Activated CD8-positive, alpha-beta memory T cell treated with anti-CD3 and anti-CD28 coated beads, Interleukin-2, amount 10 ng/mL, durations not matched to agents 7 days and 5 days (primary cell): ENCODE measurements at places on chromosomes 11 and 22. TPM values are rescaled to one million over a fixed set of nuclear protein-coding genes. Genes with fewer than 3 reads are reported as not detected.

The KCNQ1OT1 gene
- 0.33 TPM for total RNA-seq

- peak; percentile 53 for DNase-seq
- H3K4me3 ChIP-seq, result peak overlapping the region; percentile 62
- no peaks in the 10 kb centered on the region for H3K36me3 ChIP-seq
- no peak overlapping the region for H3K27ac ChIP-seq
- peaks cover 13% of the 10 kb centered on the region for H3K4me1 ChIP-seq
Observed at GRCh38 chr11:47186700-47187695, 764 bp upstream of the PACSIN3 start.

GRCh38 chr11:126465573-126466188 lies 110.2 kb downstream of the ST3GAL4 start:
- no peak overlapping the region for H3K4me3 ChIP-seq
- H3K4me1 ChIP-seq, result peaks cover 20% of the 10 kb centered on the region
- H3K27ac ChIP-seq, result peak overlapping the region; percentile 65
- DNase-seq, result peak; percentile 64

DNA sequence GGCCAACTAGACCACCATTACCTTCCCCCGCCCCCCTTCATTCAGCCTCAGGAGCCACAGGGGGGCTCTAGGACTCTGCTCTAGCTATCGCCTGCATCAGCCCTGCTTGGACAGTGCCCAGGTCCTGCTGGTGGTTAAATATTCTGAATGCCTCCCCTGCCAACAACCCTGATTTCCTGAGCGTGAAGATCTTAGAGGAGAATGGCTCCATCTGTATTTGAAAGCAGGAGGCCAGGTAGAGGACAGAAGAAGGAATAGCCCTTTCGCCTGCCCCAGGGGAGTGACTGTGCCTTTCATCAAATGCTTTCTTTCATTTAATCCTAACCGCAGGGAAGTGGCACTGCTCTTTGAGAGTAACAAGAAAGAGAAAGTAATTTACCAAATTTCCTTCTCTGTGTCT lies 69.2 kb downstream of the ISX start:
- H3K4me3 ChIP-seq, result no peak overlapping the region
- H3K36me3 ChIP-seq, result no peaks in the 10 kb centered on the region
- peaks cover 3% of the 10 kb centered on the region for H3K4me1 ChIP-seq
- DNase-seq, result no peak
- H3K27ac ChIP-seq, result no peak overlapping the region

- H3K36me3 ChIP-seq, result no peaks in the 10 kb centered on the region
- H3K27ac ChIP-seq, result no peak overlapping the region
- no peak for DNase-seq
- H3K4me3 ChIP-seq, result no peak overlapping the region
- peaks cover 19% of the 10 kb centered on the region for H3K27me3 ChIP-seq
Observed at GRCh38 chr11:93849751-93850593, 446 bp downstream of the VSTM5 start.

The PLAAT4 gene
- 128 TPM for total RNA-seq

- no peak overlapping the region for H3K4me3 ChIP-seq
- H3K36me3 ChIP-seq, result no peaks in the 10 kb centered on the region
- no peak for DNase-seq
- H3K27me3 ChIP-seq, result peaks cover 57% of the 10 kb centered on the region
- no peaks in the 10 kb centered on the region for H3K4me1 ChIP-seq
Observed at GRCh38 chr22:38921120-38921519, 36.3 kb upstream of the APOBEC3A start.

The DDI1 gene
- not detected for total RNA-seq

The ABTB2 gene
- 16.8 TPM for total RNA-seq

- peaks cover 16% of the 10 kb centered on the region for H3K27me3 ChIP-seq
- no peaks in the 10 kb centered on the region for H3K36me3 ChIP-seq
- peaks cover 10% of the 10 kb centered on the region for H3K4me1 ChIP-seq
Observed at GRCh38 chr11:5234381-5234834, at the start of gene HBD. Gene HBD (minus strand): TSS chr11:5234483. CDS start chr11:5234433, 50 bp downstream.

DNA sequence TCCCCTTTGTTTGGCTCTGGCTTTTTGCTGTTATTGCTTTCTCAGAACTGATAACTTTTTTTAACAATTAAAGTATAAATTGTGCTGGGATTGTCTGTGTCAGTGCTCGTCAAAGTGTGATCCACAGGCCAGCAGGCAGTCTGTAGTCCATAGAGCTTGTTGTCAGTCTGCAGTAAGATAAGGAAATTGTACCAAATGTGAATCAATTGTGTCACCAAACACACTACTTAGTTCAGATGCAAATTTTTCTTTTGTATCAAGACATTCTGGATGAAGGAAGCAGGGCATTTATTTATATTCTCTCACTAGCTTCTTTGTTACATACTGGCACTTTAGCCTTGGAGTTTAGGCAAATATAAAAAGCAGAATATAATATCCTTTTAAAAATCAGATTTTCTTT lies 121.0 kb downstream of the WNT11 start:
- H3K36me3 ChIP-seq, result peaks cover 2% of the 10 kb centered on the region
- H3K27me3 ChIP-seq, result no peaks in the 10 kb centered on the region
- H3K4me1 ChIP-seq, result no peaks in the 10 kb centered on the region
- no peak for DNase-seq

The CLDN25 gene
- total RNA-seq, result not detected

- H3K4me3 ChIP-seq, result no peak overlapping the region
- no peaks in the 10 kb centered on the region for H3K4me1 ChIP-seq
- DNase-seq, result no peak
Observed at GRCh38 chr11:68396516-68396915, 64.0 kb upstream of the PPP6R3 start.

The TNNI2 gene
- total RNA-seq, result not detected

GRCh38 chr11:79013509-79013908 lies 427.3 kb downstream of the TENM4 start:
- H3K4me1 ChIP-seq, result peaks cover 5% of the 10 kb centered on the region
- H3K27me3 ChIP-seq, result peaks cover 17% of the 10 kb centered on the region
- no peak overlapping the region for H3K27ac ChIP-seq
- H3K4me3 ChIP-seq, result no peak overlapping the region

DNA sequence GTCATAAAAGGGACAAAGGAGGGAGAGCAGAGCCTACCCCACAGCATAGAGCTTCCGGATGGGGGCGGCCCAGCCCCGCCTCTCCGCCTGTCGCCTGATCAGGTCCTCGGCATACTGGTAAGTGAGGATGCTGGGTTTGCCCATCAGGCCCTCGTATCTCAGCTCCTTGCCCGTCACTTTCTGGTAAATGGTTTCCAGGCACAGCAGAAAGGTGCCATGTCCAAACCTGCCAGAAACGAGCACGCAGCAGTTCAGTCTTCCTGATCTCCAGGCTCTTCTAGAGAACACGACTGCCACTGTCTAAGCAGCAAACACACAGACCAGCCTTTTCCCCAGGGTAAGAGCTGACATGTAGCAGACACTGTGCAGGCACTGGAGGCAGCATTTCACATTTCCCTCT lies 17.4 kb upstream of the TMEM121B start:
- no peak for DNase-seq
- no peak overlapping the region for H3K27ac ChIP-seq
- H3K27me3 ChIP-seq, result no peaks in the 10 kb centered on the region
- no peaks in the 10 kb centered on the region for H3K4me1 ChIP-seq

The PGR gene
- total RNA-seq, result not detected

DNA sequence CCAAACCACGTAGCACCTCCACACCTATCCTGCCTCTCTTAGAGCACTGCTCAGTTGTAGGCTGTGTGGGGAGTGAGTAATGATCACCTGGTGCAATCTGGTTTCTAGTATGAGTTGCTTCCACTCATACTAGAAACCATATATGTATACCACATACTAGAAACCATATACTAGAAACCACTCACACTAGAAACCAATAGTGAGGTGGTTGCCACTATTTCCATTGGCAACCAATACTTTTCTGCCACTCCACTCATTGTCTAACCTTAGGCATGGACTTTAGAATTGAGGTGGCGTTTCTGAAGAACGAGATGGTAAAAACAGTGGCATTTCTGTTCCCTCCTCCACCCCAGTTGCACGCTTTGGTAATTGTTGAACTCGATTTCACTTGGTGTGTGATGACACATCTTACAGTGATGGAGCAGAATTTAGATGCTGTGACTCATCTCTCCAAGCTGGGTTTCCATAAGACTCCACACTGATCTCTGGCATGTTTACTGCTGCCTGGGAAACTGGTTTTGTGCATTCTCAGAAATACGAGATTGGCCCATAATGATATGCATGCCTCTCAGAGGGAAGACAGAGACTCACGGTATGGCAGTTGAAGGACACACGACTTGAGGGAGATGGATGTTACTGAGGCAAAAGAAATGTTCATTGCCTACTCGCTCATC lies 82.9 kb downstream of the KIRREL3 start:
- DNase-seq, result peak; percentile 42
- H3K4me1 ChIP-seq, result peaks cover 6% of the 10 kb centered on the region
- H3K4me3 ChIP-seq, result no peak overlapping the region

DNA sequence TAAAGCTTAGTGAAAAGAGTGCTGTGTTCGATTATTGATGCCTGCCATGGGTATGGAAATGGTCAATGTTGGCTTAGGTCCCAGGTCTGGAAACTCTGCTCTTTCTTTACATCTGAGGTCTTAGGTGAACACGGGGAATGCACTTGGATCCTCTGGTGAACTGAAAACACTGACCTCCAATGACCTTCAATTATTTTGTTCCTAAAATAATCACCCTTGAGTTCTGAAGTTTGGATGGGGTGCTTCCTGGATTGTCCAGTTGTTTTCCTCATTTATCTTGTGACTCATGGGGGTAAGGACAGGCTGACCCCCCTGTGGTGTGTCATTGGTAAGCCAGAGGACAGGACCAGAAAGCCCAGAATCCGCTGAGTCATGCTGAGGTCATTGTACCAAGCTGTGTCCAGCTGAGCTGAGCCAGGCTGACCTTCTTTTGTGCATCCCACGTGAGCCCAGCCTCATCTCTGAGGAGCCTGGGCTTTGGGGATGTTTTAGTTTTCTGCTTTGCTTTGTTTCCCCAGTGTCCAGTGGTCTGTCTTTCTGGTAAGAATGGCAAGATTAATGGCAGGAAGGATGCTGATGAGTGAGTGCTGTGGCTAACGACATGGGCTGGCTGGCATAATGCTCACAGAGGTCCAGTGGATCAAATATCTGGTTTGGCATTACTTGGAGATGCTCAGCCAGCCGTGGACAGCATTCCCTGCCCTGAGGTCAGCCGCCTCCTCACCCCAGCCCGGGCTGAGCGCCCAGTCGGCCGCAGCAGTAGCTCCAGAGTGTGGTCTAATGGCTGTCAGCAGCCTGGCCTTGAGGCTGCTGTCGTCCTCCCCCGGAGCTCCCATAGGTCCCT lies 35.6 kb downstream of the AMPD3 start:
- no peak overlapping the region for H3K27ac ChIP-seq
- no peak overlapping the region for H3K4me3 ChIP-seq
- H3K4me1 ChIP-seq, result peaks cover 16% of the 10 kb centered on the region
- no peaks in the 10 kb centered on the region for H3K27me3 ChIP-seq
- DNase-seq, result no peak

- H3K4me3 ChIP-seq, result no peak overlapping the region
- no peak for DNase-seq
- peaks cover 70% of the 10 kb centered on the region for H3K4me1 ChIP-seq
- peak overlapping the region; percentile 2 for H3K27ac ChIP-seq
- H3K27me3 ChIP-seq, result peaks cover 11% of the 10 kb centered on the region
Observed at GRCh38 chr11:93537049-93537448, 6.1 kb downstream of the SMCO4 start.

- H3K4me1 ChIP-seq, result peaks cover 22% of the 10 kb centered on the region
- peaks cover 27% of the 10 kb centered on the region for H3K36me3 ChIP-seq
- no peak for DNase-seq
- H3K27ac ChIP-seq, result peak overlapping the region; percentile 88
- H3K27me3 ChIP-seq, result no peaks in the 10 kb centered on the region
- peak overlapping the region; percentile 84 for H3K4me3 ChIP-seq
Observed at GRCh38 chr22:43995057-43995685, 28.9 kb upstream of the PARVB start.

The OSM gene
- 122 TPM for total RNA-seq

DNA sequence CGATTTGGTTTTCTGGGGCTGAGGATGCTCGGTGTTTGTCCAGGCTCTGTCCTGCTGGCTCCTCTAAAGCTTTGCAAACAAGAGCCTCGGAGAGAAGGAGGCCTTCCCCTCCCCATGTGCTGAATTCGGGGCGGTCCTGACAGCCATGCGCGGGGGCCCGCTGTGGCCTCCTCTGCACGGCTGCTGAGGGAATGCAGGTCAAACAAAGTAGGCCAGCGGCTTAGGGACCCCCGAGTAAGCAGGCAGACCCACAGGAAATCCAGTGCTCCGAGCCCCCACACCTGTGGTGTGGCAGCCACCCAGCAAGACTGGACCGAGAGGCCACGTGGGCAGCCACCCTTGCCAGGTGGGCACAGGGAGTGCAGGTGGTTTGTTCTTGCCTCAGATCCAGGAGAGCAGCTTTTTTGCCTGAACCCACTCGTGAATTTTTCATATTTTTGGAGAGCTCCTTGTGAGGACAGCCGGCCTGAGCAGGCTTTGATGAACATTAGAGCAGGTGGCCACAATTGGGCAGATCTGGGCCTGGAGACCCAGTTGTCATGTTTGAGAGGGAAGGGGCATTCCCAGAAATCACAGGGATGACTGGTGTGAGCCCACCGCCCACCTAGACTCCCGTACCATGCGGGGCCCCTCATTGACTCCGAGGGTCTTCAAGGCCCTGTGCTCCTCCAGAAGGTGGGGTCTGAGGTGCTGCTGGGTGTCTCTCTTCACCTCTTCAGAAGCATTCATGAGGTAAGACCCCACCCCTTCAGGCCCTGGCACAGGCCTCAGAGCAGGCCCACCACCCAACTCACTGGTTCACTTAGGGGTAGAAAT lies 43.0 kb upstream of the KCNQ1OT1 start:
- no peak overlapping the region for H3K4me3 ChIP-seq
- no peaks in the 10 kb centered on the region for H3K27me3 ChIP-seq
- no peak for DNase-seq

The CNIH2 gene
- total RNA-seq, result 1.2 TPM

DNA sequence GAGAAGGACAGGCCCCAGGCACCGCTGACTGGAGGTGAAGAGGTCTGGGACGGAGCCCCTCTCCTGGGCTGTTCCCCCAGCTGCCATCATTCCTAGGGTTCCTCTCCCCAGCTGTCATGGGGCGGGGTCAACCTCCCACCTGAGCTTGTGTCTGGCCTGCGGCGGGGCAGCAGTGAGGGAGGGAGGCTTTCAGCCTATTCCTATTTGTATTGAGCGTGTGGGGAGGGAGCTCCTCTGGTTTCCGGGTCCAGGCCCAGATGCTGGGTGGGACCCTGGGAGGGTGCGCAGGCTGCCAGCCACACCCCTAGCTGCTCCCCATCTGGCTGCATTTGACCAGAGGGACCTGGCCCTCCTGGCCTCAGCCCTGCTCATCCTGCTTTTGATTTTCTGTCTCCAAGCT lies 13.7 kb downstream of the TSPAN4 start:
- no peak overlapping the region for H3K27ac ChIP-seq
- no peak for DNase-seq
- no peaks in the 10 kb centered on the region for H3K36me3 ChIP-seq
- H3K4me3 ChIP-seq, result no peak overlapping the region
- H3K4me1 ChIP-seq, result no peaks in the 10 kb centered on the region

- no peaks in the 10 kb centered on the region for H3K4me1 ChIP-seq
- H3K36me3 ChIP-seq, result no peaks in the 10 kb centered on the region
- H3K27me3 ChIP-seq, result peaks cover 21% of the 10 kb centered on the region
- no peak overlapping the region for H3K4me3 ChIP-seq
- no peak for DNase-seq
- no peak overlapping the region for H3K27ac ChIP-seq
Observed at GRCh38 chr11:19474954-19475721, 234.4 kb upstream of the E2F8 start.

The ADAMTS15 gene
- not detected for total RNA-seq

The ART1 gene
- not detected for total RNA-seq
